SHP77 treated with DMSO at 0.1 percent for 48 hours (cell line): ENCODE measurements at places on chromosomes 1 and 21.

DNA sequence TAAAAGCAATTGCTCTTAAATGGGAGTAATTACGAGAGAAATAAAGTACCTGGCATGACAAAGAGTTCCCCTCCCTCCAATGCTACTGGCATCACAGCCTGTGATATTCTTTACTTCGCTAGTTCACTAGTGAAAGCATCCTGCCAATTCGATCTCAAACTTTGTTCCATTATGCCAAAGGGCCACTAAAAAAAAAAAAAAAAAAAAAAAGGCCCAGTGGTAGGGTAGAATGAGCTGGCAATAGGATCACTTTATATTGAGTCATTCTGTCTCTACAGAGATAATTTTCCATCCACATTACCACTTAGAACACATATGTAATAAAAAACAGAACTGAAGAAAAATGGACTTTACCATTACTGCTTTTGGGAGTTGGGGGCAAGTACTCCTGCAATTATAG lies 11.2 kb downstream of the PUM1 start:
- no peak for DNase-seq

GRCh38 chr1:28450561-28450960 lies 55.3 kb upstream of the RCC1 start:
- no peak for DNase-seq

DNA sequence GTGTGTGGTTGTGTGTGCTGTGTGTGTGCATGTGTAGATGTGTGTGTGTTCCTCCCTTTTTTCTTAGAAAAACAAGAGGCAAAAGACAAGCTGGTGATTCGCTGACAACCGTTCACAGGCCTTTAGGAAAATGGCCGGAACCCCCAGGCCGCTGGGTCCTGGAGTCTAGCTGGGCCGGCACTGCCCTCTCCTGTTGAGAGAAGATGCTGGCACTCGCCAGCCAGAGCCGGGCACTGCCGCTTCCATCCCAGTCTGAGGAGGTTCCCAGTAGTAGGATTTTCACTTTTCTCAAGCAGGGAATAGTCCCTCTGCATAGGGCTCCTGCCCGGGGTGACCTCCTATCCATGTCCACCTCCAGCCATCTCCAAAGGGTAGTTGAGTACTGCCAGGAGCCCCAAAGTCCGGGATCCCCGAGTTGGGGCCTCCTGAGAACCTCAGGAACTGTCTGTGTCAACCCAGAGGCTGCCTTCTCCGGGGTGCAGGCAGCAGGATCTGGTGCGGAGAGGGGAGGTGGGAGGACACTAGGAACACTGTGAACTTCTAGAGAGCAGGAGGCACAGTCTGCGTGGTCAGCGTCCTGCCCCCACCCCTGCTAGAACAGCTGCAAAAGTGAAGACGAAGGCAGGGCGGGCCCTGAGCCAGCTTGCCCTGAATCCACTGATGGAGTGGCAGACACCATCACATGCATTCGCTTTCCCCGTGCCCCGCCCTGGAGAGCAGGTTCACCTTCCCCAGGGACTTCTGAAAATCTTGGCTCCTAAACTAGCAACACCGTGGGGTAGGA lies 44.1 kb upstream of the ARHGEF16 start:
- no peak for DNase-seq

- DNase-seq: no peak
Measured at GRCh38 chr1:158049853-158050252, 56.4 kb downstream of the KIRREL1 start.

GRCh38 chr1:35261412-35262120 lies 6.9 kb upstream of the ZMYM4 start:
- no peak for DNase-seq

- no peak for DNase-seq
Measured at GRCh38 chr1:10986525-10986890, 25.9 kb upstream of the TARDBP start.

DNA sequence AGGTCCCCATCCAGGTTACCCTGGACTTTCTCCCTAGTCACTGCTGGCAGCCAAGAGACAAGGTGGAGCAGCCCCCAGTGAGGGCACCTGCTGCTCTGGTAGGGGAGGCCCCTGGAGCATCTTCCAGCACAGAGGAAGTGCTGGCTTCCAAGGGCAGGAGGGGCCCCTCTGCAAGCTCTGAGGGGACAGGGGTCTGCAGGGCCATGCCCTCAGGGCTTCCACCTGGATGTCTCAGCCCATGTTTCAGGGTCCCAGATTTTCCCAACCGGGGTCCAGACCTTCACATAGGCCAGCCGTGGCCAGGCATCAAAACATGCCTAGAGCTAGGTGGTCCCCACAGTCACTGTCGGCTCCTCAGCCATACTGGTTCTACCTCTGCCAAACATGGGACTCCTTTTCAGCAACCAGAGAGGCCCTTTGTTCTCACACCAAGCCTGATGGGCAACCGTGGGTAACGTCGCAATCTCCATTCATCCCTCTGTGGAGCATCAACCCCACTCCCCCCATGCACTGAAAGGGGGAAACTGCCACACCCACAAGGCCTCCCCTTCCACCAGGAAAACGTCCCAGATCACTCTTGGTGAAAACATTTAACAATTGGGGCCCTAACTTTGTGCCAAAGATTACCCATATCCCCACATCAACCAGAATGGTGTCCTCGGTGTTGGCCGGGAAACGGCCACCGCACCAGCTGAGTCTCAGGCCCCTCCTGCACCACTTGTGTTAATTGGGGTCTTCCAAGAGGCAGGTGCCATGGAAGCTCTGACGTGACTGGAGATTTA lies 1.9 kb upstream of the COL6A2 start:
- no peak for DNase-seq

- no peak for DNase-seq
Measured at GRCh38 chr1:231694465-231695077, 68.0 kb downstream of the DISC1 start.

DNA sequence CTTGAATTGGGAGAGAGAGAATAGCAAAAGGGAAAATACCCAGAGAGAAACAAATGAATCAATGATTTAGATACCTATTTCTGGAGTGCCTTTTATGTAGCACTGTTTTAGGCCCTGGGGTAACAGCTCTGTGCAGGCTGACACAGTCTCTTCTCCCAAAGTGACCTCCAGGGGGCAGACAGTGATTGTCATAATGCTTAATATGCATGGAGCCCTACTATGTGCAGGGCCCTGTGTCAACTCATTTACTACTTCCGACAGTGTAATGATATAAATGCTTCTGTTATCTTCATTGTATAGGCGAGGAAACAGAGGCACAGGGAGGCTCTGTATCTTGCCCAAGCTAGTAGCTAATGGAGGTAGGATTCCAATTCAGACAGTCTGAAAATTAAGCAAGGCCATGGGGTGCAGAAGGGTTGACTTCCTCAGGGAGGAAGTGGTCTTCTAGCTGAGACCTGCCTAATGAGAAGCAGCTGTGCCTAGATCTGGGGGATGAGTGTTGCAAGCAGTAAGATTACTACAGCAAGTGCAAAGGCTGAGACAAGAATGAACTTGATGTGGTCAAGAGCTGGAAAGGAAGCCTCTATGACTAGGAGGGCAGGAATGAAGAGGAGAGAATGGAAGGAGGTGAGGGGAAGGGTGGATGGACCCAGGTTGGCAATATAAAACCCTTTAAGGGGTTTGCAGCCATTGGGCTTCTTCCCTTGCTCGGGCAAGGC lies 16.2 kb upstream of the SERINC2 start:
- no peak for DNase-seq

- no peak for DNase-seq
Measured at GRCh38 chr1:192439373-192440025, 122.7 kb downstream of the RGS21 start.

DNA sequence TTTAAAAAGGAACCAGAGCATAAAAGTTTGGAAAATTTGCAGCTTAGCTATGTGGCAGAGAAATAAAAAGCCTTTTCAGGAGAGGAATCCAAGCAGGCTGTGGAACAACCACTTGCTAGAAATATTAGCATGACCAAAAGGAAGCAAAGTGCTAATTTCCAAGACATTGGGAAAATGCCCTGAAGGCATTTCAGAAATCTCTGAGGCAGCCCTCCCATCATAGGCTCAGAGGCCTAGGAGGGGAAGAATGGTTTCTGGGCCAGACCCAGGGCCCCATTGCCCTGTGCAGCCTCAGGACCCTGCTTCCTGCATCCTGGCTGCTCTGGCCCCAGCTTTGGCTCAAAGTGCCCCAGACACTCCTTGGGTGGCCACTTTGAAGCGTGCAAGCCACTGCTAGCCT lies 56.8 kb downstream of the TENT5C start:
- no peak for DNase-seq

- no peak for DNase-seq
Measured at GRCh38 chr1:228240411-228241240, 32.8 kb downstream of the OBSCN start.

- DNase-seq: no peak
Measured at GRCh38 chr1:24966724-24967346, 36.8 kb upstream of the RUNX3 start.

- DNase-seq: no peak
Measured at GRCh38 chr1:19014765-19015164, 58.3 kb upstream of the IFFO2 start.

GRCh38 chr1:150221552-150221951 lies 14.4 kb downstream of the ANP32E start:
- DNase-seq: no peak

- no peak for DNase-seq
Measured at GRCh38 chr1:38420666-38421065, 374.1 kb upstream of the POU3F1 start.
